ENCODE measurements at places on chromosomes 13 and 19.

- no peak for DNase-seq
These were observed 3.6 kb downstream of the ARHGAP45 start for GRCh38 chr19:1070576-1070930.

GRCh38 chr13:18965347-18965855 is 216.2 kb downstream of the TUBA3C start:
- DNase-seq = no peak

DNA sequence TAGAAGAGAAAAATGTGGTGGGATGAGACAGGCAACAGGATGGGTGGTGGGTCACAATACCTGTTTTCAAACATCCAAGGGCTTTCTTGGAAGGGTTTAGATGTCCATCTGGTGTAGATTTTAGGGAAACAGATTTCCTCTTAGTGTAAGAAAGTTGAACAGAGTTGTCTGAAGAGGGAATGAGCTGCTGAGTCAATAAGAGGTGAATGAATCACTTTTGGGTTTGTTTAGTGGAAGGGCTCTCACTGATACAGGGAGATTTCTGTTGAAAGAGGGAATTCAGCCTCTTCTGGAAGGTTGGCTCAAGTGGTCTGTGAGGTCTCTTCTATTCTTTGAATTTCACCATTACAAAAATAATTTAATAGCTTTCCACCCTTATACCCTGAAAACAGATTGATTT is 54.6 kb downstream of the LACC1 start:
- DNase-seq = no peak

GRCh38 chr19:49884109-49884508 is 6.6 kb downstream of the TBC1D17 start:
- no peak for DNase-seq

GRCh38 chr13:43783820-43784219 is 3.0 kb downstream of the ENOX1 start:
- no peak for DNase-seq

- DNase-seq = no peak
These were observed 199.5 kb downstream of the NDFIP2 start for GRCh38 chr13:79680485-79680884.

All from NCI-H2107 (cell line).